ENCODE measurements at places on chromosomes 3 and 15.

DNA sequence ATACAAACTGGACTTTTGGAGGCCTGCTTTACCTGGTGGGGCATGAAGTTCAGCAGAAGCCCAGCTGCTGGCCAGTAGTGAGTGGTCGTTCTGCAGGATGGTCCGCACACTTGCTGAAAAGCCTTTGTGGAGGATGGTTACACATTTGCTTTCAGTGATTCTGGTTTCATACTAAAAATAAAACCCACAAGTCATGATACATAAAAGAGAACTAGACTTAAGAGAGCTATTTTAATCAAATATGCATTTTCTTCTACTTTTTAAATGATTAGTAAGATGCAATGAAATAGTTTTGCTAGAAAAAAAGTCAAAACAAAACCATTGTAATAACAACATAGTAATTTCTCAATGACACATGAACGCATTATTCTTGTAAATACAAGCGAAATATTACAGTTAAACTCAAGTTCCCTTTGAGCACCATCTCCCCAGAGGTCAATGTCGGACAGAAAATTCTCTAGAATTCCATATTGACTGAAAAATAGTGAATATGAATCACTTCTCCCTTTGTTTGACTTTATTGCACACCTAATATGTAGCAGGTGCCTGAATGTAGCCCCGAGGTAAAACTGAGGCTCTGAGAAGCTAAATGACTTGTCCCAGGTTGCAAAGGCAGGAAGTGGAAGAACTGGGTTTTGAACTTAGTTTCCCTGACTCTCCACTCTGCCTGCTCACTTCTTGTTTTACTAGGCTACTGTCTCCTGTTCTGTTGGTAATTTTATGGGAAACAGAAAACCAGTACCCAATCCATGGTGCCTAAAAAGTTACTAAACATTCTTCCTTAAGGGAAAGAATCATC, 8.3 kb downstream of the IL5RA start:
- no peak for DNase-seq

DNA sequence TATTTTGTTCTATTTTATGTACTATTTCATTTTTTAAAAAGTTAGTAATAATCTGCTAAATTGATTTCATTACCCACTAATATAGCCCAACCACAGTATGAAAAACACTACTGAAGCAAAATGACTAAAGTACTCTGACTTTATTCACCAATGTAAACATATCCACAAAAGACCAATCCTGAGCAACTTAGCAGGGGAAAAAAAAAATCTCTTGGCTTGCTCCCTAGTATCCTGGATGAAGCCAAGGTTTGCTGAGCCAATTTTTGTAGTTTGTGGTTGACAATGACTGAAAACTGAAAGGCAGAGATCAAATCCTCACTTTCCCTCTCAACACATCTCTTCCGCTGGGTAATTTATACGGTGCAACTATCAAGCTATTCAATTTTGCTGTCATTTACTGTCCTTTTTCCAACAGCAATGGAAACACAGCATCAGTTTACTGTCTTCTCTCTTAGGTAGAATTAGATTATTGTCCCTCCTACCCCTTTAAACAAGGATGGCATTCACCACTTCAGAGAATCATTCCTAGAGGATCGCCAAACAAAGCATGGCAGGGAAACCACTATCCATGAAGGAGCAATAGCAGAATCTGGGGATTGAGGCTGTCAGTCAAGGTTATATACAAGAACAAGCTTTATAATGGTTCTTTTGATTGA, 149.7 kb downstream of the THRB start:
- DNase-seq = no peak

DNA sequence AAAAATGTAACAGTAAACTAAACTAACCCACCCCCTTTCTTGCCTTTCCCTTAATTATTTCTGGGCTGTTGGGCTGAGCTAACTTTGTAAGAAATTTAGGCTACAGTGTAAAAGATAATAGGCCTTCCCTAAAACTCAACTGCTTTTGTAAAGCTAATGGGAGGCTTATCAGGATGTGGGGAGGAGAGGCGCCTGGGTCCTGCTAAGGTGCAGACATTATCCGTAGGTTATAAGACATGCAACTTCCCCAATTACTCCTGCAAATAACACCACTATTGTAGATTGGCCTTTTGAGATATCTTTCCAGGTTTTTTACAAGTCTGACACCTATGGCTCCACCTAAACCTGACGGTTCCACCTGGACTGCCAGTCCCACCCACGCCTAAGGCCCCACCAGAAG, 88.3 kb downstream of the NPAP1 start:
- no peak for DNase-seq

DNA sequence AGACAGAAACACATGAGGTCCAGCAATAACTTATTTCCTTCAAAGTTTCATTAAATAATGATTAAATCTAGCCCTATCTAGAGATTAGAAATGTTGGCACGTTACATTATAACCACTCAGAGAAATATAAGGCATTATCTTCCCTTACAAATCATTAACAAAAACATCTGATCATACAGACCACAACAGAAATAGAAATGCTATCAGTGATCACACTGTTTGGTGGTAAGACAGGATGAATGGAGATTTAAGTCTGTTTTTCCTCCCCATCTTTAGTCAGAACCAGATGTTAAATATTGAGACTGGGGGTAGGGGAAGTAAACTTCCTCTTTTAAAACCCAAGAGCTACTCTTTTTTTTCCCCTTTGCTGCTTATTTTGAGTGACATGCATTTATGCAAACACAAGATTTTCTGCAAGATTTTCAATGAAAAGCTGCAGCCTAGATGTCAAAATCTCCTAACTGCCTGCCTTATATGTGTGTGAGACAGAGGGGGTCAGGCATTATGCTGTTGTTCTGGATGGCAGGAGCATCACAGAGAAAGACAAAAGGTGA, 70.4 kb downstream of the CBLB start:
- DNase-seq = no peak

- no peak for DNase-seq
These were observed 64.4 kb downstream of the CRYBG3 start for GRCh38 chr3:97885931-97886824.

Measured in SHP77 (cell line).